ENCODE measurements at places on chromosomes 6 and 20. TPM values are rescaled to one million over a fixed set of nuclear protein-coding genes. Genes with fewer than 3 reads are reported as not detected.

Gene LAMA2
- 2.7 TPM for total RNA-seq

Gene ZSWIM3
- 3.0 TPM for total RNA-seq

Gene MUC22
- 0.06 TPM for total RNA-seq

DNA sequence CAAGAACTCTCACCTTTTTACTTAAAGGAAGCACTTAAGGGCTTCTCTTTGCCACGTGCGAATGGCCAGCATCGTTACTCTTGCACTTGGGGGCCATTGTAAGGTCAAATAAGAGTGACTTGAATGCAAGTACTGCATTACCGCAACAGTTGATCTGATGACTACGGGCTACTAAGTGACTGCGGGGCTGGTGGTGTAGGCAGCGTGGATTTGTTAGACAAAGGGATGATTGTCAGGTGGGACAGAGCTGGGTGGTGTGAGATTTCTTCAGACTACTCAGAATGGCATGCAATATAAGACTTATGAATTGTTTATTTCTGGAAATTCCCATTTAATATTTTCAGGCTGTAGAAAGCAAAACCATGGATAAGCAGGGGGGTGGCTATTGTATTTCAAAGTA lies 199.7 kb upstream of the UST start:
- DNase-seq = no peak

DNA sequence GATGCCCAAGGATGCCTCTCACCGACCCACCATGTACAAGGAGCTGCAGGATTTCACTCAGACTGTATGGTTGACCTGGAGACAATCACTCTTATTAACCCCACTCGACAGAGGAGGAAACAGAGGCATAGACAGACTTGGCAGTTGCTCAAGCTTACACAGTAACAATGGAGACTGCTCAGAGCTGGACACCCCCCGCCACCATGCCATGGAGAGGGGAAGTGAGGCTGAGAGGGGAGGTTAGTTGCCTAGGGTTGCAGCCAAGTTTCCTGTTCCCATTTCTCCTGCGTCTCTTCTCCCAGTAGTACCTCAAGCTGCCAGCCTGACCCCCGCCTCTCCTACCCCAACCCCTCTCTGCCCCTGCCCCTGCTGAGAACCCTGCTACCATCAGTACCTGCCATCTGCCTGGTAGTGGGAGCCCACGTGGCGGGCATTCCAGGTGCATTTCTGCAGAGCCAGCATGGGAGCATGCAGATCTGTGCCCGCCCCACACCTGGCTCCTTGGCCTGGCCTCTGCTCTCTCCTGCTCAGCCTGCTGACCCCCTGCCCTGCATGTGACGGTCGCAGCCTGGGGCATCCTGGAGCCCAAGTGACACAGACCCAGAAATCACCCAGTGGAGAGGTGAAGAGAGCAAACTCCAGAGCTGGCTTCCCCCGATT lies 157.7 kb downstream of the PREX1 start:
- no peak for DNase-seq

Data from epithelial cell of proximal tubule (primary cell).